Adipocyte (in vitro differentiated cells): ENCODE measurements at places on chromosomes 2 and 18.

DNA sequence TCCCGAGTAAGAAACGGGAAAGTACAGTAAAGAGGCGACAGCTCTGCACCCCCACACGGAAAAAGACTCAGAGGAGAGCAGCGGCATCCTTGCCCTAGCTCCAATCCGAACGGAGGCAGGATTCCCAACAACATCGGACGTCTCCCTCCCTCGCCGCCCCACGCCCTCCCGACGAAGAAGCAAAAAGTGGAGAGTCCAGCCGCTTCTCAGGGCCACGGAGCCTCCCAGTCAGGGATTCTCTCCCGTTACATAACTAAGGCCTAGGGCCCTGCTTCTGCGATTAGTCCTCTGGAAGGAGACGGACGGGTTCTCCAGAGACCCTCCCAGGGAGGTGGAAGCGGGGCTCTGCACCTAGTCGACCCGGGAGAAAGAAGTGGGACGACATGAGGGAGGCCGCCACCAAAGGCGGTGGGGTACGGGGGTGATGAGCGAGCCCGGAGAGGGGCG, 587 bp downstream of the SUMO1 start:
- peak; percentile 80 for DNase-seq

DNA sequence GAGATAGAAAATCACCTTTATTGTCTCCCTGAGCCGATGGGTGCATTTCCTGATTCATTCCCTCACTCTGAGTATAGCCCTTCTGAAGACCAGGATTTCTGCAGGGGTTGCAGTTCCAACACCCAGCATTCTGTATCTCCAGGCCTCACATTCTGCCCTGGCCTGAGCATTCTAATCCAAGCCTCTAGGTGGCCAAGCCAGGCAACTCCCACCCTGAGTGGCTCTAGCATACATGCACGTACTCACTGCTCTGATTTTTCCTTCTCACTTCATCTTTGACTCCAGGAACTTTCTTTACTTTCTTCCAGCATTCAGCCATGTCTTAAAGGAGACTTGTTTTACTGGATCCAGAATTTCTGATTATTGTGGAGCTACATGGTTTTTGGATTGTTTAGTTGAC, 100.7 kb upstream of the STK39 start:
- DNase-seq = peak; percentile 59

- no peak for DNase-seq
These were observed 531.4 kb downstream of the TMEM182 start for GRCh38 chr2:103293067-103293741.

GRCh38 chr2:24725956-24726355, 67.2 kb downstream of the PTRHD1 start:
- DNase-seq = no peak

DNA sequence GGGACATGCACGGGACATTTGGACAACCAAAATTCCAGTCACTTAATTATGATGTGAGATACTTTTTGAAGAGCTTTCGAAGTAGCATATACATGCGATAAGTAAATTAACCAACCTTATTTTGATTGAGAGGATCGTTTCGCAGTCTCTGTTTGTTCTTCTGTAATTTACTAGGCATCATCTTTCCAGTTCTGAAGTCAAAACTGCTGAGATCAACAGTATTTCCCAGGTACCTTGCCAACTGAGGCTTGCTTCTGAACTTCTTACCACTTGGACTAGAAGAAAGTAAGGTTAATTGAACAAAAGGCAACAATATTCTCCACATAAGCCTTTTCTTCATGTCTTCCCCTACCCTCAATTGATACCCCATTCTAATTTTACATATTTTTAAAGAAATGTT, 19.6 kb downstream of the MBD2 start:
- DNase-seq = no peak

DNA sequence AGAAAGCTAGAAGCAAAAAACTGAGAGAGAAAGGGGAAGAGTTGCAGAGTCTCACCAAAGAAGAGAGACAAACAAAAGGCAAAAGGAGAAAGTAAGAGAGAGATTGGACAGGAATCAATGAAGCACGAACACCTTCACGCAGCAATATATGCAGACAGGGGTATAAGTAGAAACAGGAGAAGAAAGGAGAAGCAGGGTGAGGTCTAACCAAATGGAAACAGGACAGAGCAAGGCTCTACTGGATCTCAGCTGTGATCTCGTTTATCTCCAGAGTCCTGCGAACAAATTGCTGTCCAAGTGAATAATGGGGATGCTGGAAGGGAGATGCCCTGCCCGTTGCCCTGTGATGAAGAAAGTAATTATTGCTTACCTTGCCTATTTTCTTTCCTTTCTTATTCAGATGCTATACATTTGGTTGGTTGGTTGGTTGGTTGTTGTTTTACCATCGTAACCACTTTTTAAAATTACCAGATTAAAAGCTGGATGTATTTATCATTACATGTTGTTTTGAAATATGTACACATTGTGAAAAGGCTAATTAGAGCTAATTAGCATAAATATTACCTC, 34.0 kb downstream of the SP100 start:
- DNase-seq = no peak

- no peak for DNase-seq
These were observed 91.3 kb downstream of the FAM210A start for GRCh38 chr18:13635046-13635445.

DNA sequence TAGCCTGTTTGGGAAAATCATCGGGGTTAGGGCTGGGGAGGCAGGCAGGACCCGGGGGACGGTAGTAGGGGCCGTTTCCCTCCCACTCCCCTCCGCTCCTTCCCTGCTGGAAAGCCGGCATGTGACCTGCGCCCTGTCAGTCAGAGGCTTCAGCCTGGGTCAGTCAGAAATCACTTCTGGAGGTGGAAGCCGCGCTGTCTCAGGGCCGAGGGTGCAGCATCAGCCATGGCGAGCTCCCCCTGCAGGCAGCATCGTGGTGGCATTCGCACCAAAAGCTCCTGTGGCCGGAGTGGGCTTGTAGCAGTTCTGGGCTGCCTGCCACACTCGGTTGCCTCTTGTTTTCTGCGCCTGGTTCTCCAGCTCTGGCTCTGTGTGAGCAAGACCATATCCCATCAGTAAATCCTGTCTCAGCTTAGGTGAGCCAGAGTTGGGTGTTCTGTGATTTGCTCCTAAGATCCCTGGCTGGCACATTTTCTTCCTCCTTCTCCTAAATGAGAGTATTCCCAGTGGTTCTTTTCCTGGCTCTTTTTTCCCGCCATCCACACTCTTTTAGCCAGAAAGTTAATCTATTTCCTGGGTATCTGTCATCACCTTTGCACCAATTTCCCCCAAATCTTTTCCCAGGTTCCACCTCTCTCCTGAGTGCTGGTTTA, 123.9 kb upstream of the CD302 start:
- peak; percentile 27 for DNase-seq

DNA sequence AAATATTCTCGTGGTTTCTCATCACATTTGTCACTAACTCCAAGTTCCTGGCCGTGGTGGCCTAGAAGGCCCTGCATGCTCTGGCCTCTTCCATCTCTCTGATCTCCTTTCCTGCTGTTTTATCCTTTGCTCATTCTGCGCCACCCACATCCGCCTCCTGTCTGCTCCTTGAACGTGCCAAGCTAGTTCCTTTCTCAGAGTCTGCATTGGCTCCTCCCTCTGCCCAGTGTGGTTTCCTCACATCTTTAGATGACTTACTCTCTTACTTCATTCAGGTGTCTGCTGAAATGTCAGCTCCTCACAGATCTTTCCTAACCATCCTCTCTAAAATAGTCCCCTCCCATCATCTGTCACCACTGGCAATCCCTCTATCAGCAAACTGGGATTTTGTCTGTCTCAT, 158.6 kb upstream of the RBMS1 start:
- no peak for DNase-seq

DNA sequence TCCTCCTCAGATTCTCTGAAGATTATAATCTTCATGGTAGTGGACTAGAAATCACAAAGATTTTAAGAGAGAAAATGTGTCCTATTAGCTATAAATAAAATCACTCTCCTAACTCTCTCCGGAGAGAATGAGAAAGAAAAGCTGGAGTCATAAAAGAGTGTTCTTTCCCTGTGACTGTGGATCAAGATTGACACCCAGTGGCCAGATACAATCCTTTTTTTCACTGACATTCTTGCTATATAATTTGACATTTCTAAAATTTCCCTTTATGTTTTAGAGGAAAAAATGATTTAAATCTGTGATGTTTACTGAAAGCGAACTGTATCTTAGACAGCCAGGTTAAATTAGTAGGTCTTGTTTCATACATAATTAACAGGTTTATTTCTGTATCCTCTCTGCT, 35.4 kb upstream of the LRP2 start:
- peak; percentile 34 for DNase-seq

GRCh38 chr2:128748336-128748735, 429.7 kb upstream of the HS6ST1 start:
- DNase-seq = no peak

GRCh38 chr2:46699934-46700256, 215.7 kb downstream of the MCFD2 start:
- DNase-seq = no peak
